Stimulated activated naive CD8-positive, alpha-beta T cell treated with anti-CD3 and anti-CD28 coated beads, Interleukin-15, amount 100 ng/mL, for 72 hours (primary cell): ENCODE measurements at places on chromosomes 16 and 17.

GRCh38 chr16:8752706-8753105, 44.7 kb downstream of the TMEM186 start:
- DNase-seq = no peak

DNA sequence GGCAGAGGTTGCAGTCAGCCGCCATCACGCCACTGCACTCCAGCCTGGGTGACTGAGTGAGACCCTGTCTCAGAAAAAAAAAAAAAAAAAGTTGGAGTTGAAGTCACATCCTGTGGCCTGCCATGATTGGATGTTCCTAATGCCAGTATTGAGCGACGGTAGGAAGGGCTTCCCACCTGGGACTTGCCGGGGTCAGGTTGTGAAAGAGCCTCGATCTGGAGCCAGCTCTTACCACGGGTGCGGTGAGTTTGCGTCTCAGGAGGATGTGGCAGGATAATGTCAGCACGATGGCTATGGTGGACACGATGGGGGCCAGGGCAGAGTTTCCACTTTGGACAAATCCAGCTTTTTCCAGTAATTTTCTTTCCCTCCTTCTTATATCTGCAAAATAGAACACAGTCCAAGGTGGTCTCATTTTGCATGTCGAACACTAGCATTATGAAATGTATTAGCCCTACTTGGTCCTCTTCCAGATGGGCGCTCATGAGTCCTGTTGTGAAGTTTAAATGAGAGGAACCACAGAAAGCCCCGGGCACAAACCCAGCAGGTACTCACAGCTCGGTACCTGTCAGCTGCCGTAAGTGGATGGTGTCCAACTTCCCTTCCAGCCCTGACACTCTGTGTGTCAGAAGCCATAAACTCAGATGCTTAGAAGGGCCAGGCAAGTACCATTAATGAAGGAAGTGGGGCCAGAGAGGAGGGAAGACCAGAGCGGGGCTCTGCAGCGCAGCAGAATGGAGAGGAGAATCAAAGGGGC, 22.2 kb downstream of the ABCC12 start:
- DNase-seq = no peak

DNA sequence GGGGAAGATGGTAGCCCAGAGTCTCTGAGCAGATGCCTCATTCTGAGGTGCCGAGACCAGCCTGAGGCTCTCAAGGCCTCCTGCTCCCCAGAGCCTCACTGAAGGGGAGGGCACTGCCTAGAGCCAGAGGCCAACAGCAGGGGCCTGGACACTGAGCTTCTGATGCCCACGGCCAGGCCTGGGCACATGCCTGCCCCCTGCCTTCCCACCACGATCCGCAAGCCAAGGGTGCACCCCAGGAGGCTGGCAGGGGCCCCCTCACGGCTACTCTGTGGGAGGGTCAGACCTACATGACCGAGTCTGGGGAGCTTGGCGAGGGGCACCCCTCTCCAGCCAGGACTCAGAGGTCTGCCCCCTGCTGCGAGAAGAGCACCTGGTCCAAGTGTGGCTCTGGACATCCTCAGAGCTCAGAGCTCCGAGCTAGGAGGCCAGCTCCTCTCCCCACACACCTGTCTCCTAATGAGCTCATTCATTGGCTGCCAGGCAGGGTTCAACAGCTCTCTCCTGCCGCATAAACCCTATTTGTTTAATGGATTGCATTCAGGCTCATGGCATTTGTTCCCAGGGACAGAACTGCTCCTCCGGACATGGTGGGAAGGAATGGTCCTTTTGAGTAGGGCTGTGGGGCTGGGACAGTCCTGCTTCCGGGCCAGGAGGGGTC, 13.9 kb downstream of the OTOP3 start:
- no peak for DNase-seq

DNA sequence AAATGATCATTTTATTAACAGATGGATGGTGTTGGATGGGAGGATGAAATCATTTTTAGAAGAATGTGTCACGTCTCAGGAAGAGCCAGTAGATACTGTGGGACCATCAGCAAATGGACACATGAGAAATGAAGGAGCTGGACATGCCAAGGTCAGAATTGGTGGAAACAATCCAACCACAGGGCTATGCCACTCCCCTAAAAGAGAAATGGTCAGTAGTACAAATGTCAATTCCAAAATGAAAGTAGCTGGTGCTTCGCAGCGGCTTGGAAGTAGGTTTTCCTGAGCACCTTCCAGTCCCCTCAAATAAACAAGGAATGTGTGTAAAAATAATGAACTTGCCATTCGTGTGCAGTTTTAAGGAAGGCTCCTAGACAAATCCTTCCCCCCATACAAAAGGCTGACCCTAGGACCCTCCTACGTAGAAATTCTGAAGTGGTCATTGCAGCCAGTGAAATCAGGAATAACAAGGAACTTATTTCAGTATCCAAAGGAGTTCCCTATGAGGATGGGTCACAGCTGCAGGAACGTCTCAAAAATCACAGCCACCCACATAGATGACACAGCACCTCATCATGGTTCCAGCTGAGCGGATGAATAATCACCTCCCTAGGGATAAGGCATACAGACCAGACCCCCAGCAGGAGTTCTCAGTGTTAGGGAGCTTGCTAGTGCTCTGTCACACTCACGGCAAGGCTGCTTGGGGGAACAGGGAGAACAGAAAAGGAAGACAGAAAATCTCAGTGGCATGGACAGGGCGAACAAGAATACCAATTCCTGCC, 239.2 kb downstream of the HS3ST3A1 start:
- no peak for DNase-seq

DNA sequence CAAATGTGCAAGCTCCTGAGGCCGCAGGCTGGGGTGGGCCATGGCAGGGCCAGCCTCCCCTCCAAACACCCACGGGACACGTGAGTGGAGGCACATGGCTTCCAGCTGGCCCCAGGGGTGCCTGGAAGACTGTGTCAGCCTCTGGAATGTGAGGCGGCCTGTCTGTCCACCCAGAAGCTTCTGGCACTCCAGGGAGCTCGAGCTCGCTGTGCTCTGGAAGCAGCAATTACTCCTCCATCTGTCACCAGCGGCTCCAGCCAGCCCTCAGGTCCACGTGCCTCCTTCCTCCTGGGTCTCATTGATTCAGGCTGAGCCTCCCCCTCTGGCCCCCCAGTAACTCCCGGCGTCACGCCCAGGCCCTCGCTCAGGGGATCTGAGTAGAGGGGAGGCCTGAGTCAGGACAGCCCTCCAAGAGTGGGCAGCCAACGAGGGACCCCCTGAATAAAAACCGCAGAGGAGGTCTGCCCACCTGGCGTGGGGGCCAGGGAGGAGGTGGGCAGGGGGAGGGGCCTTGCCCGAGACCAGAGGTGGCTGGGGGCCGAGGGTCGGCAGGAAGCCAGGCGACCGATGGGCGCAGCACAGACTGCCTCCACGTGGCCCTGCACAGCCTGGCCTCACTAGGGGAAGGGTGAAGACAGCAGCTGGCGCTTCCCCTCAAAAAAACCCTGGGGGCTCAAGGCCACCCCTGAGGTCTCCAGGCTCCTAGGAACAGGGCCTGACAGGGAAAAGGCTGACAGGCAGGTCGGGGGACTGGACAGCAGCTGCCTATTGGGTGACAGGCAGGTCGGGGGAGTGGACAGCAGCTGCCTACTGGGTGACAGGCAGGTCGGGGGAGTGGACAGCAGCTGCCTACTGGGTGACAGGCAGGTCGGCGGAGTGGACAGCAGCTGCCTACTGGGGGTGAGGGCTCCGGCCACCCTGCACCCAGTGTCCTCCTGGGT, 11.9 kb downstream of the PIEZO1 start:
- DNase-seq = no peak

GRCh38 chr17:73719588-73720071, 75.4 kb upstream of the SDK2 start:
- no peak for DNase-seq

DNA sequence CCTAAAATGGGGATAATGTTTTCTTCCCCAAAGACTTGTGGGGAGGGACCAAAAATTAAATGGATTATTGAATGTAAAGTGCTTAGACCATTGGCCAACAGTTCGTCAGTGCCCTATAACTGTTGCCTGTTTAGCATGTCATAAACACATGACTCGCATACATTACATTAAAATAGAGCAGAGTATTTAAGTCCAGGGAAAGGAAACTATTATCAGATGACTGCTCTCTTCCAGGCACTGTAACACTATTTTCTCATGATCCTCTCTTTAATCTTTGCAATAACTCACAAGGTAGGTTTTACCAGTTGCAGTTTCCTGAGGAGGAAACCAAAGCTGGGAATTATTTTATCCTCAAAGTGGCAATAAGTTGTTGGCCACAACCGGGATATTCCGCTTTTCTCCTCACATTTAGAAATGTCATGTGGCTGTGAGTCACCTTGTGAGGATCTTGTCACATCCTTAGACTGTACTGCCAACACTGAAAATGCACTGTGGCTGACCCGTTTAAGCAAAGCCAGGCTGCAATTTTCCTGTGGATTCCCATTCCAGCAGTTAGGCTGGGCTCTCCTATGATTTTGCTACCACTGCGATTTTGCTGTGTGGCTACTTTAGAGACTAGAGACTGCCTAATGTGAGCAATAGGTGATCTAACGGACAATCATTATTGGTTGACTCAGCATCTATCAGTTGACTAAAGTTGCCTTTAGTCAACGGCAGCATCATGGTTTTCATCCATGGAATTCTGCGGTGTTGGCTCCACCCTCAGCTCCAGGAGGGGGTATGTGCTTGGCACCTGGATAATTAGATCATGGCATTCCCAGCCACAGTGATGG, 58.3 kb upstream of the DHX40 start:
- DNase-seq = no peak

DNA sequence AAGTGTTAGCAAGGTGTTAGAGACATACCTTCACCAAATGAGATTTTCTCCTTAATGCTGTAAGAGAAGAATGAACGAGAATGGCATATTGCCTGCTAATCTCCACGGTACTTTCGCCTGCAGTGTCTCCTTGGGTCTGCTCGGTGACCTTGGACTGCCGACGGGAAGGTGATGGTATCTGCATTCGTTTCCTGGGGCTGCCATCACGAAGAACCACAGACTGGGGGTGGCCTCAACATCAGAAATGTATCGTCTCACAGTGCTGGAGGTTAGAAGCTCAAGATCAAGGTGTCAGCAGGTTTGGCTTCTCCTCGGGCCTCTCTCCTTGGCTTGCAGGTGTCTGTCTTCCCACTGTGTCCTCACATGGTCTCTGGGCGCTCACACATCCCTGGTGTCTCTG, 86.3 kb upstream of the TNRC6C start:
- no peak for DNase-seq

GRCh38 chr17:82678265-82678891, 20.1 kb downstream of the RAB40B start:
- no peak for DNase-seq

DNA sequence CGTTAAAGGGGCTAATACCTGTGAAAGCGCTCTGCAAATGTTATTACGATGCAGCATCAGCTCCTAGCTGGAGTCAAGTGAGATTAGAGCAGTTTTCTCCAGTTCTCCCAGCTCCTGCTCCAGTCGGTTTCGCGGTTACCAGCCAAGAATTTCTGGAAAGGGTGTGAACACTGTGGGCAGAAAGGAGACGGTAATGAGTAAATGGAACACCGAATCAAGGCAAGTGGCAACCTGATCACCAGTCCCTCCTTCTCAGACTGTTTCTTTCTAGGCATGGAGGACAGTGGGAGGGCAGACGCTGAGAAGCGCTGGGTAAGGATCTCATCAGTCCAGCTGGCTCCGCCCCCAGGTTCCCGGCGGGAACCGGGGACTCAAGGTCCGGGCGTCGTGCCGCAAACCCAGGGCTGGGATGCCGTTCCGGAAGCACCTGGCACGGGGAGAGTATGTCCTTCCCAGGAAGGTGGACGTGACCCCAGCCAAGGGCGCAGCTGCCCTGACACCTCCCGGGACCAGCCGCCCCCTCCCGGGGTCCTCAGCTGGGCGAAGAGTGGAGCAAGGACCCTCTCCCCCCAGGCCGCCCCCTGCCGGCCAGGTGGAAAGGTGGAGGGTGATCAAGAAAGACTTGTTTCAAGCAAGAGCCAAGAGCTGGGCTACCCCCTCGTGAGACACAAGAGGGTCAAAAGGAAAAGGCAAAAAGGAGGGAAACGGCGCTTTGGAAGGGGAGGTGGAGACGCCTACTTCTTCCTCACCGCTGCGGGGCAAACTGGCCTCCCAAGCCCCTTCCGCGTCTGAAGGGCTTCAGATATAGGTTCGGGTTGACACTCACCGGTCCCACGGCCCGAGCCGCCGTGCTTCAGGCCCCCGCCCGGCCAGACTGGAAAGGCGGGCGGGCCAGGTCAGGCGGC, 481 bp downstream of the MYO19 start:
- peak; percentile 68 for DNase-seq

GRCh38 chr17:31171701-31172100, 76.9 kb downstream of the NF1 start:
- no peak for DNase-seq

DNA sequence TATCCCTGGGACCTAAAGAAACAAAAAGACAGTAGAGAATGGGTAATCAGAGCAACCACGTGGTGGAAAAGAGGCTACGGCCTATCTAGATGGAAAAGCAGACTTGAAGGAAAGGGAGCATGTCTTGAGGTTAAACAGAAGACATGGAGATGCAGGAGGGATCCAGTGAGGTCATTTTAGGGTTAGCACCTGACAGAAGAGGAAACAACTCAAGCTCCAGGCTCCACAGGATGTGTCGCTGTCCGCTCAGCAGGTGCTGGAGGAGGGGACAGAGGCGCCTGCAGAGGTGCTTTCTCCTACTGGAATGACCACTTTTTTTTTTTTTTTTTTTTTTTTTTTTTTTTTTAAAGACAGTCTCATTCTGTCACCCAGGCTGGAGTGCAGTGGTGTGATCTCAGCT, 47.5 kb upstream of the CLEC3A start:
- no peak for DNase-seq

- DNase-seq = no peak
Measured at GRCh38 chr17:20254541-20254940, 212.8 kb downstream of the LGALS9B start.

DNA sequence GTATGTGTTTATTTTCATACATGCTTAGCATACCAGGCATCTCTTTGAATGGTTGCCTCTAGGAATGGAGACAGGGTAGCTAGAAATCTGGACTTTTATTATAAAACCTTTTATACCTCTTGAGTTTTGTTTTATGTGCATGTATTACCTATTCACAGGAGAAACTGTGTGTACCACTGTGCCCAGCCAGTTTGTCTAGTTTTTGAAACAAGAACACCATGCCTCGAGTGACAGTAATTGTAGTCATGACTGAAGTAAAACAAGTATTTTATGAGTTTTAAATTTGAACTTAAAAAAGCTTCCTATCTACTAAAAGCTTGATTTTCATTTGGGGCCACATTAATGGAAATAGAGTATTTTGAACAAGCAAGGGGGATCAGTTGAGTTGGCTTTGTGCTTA, 57.4 kb downstream of the SNTB2 start:
- DNase-seq = no peak

DNA sequence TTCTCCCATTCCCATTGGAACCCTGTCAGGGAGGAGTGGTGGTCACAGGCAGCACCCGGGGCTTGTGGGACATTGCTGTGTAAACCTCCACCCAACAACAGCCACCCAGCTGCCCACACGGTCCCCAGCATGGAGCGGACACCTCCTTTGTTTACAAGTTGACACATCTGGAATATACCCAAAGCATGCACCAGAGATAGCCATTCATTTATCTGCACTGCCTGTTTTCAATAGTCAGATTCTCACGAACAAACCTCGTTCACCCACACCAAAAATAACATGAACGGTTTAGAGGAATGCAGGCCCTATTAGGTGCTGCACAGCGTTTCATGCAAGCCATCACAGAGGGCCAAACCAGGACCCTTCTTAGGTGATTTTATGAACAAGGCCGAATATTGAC, 244.8 kb downstream of the FOXL1 start:
- no peak for DNase-seq
